ENCODE measurements at places on chromosomes 4 and X.

- DNase-seq = no peak
These were observed 69.5 kb downstream of the ACOX3 start for GRCh38 chr4:8370835-8371595.

GRCh38 chr4:185869427-185869826 lies 57.4 kb upstream of the SORBS2 start:
- no peak for DNase-seq

DNA sequence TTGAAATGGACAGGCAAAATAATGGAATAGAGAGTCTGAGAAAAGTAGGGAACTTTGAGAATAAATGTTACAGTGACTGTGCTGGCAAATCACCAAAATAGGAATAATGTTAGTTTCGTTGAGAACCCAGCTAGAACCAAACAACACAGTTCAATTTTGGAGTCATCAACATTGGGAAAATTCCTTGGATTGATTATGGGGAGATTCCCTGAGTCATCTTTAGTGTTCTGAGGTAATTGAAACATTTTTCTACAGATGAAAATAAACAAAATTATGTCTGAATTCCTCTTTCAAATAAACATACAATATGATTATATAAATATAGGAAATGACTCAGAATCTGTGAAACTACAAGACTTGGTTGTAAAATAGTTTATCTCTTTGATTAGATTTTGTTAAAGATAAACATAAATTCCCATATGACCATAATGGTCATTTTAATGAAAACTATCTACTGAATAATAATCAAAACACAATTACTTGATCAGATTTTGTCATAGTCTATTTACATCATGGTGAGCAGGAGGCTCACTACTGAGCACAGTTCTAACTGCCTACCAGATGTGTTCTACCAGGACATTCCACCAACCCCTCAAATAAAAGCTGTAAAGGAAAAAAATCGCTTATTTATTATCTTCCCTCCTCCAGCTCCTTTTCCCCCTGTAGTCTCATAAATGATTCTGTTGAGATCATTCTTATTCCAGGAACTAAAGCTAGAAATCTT lies 51.4 kb upstream of the GABRA2 start:
- DNase-seq = no peak

DNA sequence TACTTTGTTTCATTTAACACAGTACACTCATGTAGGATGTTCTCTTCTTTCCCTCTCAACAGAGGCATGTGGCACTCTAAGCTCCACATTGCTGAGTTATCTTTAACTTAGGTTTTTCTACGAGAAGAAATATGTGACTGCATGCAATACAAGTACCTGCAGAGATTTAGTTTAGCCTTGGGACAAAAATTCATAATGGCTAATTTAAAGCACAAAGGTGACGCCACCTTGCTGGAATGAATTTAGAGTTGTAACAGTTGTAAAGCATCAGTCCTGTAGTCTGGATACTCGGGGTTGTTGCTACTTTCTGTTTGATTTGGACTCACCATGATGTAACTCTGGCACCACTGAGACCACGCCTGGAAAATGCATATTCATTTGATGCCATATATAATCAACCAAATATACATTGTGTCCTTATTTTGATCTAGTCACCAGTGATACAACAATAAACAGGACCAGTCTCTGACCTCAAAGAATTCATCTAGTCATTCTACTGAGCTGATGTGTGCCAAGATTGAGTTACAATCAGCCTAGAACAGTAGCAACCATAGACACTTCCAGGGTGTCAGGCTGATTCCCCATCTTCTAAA lies 451.0 kb upstream of the ZFP42 start:
- no peak for DNase-seq

DNA sequence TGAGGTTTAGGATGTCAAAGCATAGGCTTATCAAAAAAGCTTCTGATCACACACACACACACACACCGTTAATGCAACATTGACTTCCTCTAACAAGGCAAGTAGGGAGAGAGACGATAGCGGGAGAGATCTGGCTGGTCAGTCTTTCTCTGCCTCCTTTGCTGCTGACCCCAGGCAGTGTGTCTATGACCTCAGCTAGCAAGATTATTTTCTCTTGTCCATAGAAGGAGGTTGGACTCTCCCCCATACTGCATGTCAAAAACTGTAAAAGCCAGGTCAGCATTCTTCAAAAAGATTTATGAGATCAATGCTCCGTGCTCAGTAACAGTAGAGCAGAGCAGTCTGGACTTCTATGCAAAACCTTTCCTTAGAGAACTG lies 63.5 kb upstream of the PGM2 start:
- no peak for DNase-seq

- no peak for DNase-seq
These were observed 491 bp downstream of the COL4A5 start for GRCh38 chrX:108439961-108440696.

DNA sequence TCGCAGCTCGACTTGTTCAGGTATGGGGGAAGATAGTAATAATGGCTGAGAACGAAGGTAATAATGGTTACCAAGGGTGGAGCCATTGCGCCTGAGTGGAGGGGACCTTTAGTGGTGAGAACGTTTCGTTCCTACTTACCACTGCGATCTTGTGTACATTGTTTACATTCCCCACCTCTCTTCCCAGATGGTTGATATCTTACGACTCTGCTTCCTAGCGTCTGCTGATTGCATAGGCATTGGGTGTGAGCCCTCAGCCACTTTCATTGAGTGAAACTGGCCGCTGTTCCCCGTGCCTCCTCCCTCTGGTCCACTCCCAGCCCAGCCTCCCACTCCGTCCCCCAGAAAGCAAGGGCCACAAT lies 850 bp downstream of the IGBP1 start:
- no peak for DNase-seq

- DNase-seq = no peak
These were observed 926.9 kb downstream of the FAT4 start for GRCh38 chr4:126241634-126242033.
